ENCODE measurements at places on chromosomes 3 and 15.
A peak's percentile ranks its signal among the peaks of the same experiment; 100 is the strongest.

DNA sequence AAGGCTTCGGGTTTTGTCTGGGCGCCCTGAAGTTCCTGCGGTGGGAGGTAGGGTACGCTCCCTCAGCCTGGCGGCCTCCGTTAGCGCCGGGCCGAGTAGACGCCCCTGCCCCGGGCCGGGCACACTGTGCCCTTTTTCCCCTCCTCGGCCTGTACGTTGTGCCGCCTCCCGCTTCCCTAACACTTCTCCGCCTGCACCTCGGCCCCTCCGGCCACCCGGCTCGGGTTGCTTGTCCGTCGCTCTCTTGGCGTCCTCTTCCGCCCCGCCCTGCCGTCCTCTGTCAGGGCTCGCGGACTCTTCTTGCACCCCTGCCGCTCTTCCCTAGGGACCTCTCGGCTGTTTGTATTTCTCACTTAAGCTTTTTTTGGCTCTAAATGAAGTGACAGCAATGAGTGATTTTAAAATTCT, 384 bp downstream of the KNL1 start:
- DNase-seq, result no peak

DNA sequence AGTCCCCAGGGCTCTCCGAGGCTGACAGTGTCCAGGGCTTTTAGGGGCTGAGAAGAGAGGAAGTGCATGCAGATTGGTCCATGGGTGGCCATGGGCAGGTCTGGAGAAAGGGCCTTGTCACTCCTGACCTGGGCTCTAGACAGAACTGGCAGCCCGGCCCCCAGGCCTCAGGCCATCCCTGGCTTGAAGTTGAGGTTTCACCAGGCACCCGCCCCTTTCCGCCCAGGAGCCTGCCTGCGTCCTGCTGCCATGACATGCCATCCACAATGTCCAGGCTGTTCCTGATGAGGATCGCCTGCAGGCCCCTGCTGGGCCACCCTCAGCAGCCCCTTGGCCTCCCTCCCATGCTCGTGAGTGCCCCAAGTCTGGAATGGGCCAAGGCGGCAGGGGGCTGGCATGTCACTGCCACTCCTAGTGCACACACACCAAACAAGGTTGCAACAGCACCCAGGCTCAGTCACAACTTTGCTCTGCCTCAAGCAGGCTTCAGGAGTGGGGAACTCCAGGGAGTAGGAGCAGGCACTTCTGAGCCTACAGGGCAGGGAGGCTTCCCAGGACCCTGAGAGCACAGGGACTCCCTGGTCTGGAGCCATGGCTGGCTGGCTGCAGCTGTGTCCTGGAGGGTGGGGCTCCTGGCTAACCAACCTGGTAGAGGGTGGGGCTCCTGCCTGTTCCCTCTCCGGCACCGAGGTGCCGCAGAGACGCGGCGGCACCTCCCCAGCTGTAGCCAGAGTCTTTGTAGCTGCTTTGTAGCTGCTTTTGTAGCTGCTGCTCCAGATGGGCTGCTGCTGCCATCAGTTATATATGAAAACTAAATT, 1457.1 kb upstream of the GBE1 start:
- DNase-seq, result no peak

- DNase-seq, result no peak
Observed at GRCh38 chr3:124976383-124976782, 41.8 kb upstream of the MUC13 start.

DNA sequence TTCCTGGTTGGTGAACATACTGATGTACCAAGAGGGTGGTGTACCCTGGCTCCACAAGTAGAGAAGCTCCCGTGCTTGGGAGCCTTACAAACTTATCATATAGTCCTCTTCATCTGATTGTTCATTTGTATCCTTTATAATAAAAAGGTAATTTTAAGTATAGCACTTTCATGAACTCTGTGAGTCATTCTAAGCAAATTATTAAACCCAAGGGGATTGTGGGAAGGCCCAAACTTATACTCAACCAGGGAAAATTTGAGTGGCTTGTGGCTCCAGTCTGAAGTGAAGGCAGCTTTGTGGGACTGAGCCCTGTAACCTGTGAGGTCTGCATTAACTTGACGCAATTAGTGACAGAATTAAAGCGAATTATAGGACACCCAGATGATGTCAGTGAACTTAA, 29.0 kb downstream of the TTBK2 start:
- DNase-seq, result no peak

GRCh38 chr3:9749296-9749644, 482 bp upstream of the OGG1 start:
- DNase-seq, result no peak

- DNase-seq, result no peak
Observed at GRCh38 chr3:196835086-196835485, 32.6 kb upstream of the SENP5 start.

GRCh38 chr15:50380089-50380488, 25.1 kb upstream of the GABPB1 start:
- no peak for DNase-seq

- peak; percentile 17 for DNase-seq
Observed at GRCh38 chr3:66665021-66665695, 164.3 kb upstream of the LRIG1 start.

GRCh38 chr3:25576831-25577454, 87.8 kb downstream of the TOP2B start:
- DNase-seq, result no peak

GRCh38 chr15:50107591-50108408, 11.2 kb downstream of the ATP8B4 start:
- DNase-seq, result no peak

DNA sequence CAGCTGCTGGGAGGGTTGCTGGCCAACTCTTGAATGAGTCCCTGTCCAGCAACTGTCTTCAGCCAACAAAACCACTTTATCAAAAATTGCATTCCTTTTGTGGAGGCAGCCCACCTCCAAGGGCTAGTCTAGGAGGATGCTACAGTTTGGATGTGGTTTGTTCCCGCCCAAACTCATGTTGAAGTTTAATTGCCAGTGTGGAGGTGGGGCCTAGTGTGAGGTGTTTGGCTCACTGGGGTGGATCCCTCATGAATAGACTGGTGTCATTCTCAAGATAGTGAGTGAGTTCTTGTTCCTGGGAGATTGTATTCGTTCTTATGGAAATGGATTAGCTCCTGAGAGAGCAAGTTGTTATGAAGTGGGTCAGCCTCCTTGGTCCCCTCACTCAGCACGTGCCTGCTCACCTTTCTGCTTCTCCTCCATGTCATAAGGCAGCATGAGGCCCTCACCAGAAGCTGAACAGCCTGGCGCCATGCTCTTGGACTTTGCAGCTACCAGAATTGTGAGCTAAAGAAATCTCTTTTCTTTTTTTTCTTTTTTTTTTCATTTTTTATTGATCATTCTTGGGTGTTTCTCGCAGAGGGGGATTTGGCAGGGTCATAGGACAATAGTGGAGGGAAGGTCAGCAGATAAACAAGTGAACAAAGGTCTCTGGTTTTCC, 4.2 kb upstream of the RFC4 start:
- no peak for DNase-seq

- DNase-seq, result no peak
Observed at GRCh38 chr3:191138937-191139336, 60.1 kb upstream of the OSTN start.

DNA sequence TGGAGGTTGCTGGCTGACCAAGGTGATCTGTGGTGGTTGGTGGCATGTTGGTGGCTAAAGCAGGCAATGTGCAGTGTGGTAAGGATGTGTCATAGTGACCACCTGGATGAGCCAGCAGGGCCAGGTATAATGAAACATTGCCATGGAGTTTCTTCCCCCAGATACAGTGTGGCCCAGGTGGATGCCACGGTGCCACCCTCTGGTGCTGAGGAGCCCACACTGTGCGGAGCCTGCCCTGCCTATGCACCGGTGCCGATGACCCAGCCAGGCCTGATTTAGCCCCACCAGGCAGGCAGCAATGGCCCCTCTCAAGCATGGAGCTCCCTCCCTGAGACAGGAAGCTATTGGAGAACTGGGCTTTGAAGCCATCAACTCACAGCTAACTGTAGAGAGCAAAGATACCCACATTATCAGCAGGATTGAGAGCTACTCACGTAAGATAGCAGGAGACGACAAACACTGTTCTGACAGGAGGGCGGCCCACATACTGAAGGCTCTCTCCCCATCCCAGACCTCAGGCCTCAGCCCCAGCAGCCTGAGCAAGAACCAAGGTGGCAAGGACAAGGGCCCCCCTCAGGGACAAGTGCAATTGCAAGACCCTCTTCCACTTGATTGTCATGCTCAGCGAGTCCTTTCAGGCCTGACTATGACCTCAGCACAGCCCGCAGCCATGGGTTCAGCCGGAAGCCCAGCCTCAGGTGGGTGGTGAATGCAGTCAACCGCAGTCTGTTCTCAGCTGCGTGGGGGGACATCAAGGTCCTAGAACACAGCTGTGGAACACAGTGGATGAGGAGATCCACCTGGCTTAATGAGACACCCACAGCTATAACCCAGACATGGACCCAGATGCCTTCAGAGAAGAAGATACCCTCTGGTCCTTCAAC, 82.8 kb upstream of the CDV3 start:
- DNase-seq, result no peak

- no peak for DNase-seq
Observed at GRCh38 chr15:87731630-87732029, 524.9 kb downstream of the NTRK3 start.

DNA sequence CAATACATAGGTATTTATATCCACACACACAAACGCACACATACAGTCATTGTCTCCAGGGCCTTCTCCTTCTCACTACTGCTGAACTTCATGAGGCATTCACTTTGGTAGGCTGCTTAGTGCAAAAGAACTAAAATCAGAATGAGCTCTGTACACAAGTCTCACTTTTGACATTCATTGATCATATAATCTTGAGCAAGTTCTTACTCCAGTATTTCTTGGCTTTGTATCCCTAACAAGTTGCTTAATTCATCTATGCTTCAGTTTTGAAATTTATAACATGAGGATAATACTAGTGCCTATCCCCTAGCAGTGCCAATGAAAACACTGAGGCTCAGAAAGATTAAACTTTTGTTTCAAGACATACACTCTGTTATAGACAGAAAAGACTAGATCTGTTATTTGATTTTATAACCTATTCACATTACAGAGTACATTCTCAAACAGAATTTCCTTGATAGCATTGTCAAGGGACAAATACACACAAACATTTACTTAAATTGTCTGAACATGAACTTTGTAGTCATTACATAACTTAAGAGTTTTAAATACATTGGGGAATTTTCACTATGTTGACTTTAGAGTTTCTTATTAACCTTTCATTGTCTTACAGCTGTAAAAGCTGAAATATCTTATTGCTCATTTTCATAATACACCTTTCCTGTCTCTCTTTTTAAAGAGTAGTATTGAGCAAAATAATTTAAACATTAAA, 55.0 kb upstream of the SI start:
- no peak for DNase-seq

- DNase-seq, result no peak
Observed at GRCh38 chr3:124759666-124760401, 29.6 kb downstream of the UMPS start.

GRCh38 chr15:69395991-69396390, 18.2 kb upstream of the KIF23 start:
- no peak for DNase-seq

DNA sequence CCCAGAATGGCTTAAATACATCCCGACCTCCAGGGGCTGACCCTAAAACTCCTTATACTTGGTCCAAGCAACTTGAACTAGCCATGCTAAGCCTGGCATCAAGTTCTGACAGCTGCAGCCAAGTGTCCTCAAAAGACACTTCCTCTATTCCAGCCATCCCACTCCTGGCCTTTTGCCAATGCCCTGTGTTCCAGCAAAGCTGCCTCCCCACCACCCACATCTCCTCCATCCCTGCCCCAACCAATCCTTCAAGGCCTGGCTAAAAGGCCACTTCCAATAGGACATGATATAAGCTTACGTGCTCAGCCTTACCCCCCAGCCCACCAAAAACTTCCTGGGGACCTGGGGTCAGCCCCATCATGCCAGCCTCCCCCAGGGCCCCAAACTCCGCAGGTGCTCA, 40.9 kb downstream of the SEMA3G start:
- DNase-seq, result no peak

GRCh38 chr15:33623010-33623409, 312.2 kb downstream of the RYR3 start:
- DNase-seq, result no peak

GRCh38 chr3:172704001-172704400, 6.9 kb downstream of the NCEH1 start:
- DNase-seq, result no peak

DNA sequence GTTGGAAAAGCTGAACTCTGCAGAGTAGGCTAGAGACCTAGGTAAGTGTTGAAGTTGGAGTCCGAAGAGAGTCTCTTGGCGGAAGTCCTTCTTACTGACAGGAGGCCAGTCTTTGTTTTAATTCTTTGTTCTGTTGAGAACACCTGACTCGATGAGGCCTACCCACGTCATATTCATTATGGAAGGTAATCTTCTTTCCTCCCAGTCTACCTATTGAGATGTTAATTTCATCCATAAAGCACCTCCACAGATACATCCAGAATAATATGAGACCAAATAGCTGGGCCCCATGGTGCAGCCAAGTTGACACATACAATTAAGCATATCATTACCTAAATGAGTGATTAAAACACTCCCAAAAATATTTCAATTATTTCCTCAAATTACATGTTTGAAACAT, 515.5 kb downstream of the CADM2 start:
- no peak for DNase-seq

DNA sequence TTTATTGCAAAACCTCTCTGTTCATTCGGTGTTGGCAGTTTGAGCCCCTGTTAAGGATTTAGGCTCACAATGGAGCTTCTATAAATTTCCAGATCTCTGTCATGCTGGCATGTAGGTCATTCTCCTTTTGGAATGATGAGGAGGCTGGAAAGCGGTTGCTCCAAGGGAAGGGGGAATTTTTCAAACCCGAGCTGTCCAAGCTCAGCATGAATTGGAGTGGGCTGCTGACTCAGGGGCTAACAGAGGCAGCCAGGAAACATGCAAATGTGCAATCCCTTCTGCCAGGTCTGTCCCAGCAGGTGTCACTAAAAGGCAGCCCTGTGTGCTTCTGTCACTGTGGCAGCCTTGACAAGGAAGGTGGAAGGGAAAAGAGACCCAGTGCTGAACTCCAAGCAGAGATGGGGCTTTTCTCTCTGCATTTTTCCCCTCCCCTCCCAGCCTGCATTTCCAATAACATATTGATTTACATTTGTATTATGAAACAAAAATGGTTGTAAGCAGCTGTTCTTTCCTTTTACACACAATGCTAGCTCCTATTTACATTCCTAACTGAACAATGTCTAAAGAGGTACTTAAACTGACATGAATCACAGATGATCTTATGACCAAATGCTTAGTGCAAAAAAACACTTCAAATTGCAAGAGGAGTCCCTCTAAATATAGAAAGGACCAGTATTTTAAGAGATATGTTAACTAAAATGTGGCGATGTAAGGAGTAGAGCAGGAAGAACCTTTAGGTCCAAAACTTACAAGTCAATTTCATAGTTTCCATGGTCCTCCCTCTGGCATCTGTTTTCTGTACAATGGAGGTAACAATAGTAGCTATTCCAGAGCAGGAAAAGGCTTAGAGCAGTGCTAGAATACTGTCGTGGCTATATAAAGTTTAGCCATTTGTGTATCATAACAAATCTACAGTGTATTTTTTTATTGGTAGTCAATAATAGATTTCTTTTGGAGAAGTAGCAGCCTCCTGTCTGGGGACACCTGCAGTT, 84.5 kb upstream of the ATP10A start:
- DNase-seq, result no peak

GRCh38 chr3:136818191-136818768, 646 bp upstream of the SLC35G2 start:
- DNase-seq, result no peak

- no peak for DNase-seq
Observed at GRCh38 chr3:175057401-175057800, 198.3 kb downstream of the NAALADL2 start.

Data from LNCaP clone FGC (cell line).